Neural crest cell (in vitro differentiated cells): ENCODE measurements at places on chromosomes 3 and 15. TPM values are rescaled to one million over a fixed set of nuclear protein-coding genes. Genes with fewer than 3 reads are reported as not detected.

SLCO2A1 gene
- 0.07 and 0.33 TPM in 2 replicates for total RNA-seq

CHRNA5 gene
- 23.0 and 23.6 TPM in 2 replicates for total RNA-seq

NMB gene
- total RNA-seq, result 4.0 and 4.9 TPM in 2 replicates

DZIP1L gene
- 26.6 and 28.1 TPM in 2 replicates for total RNA-seq

ZBTB38 gene
- 27.9 and 28.1 TPM in 2 replicates for total RNA-seq

CXCR6 gene
- not detected in 2 replicates for total RNA-seq

TIMP4 gene
- total RNA-seq, result 0.75 and 1.1 TPM in 2 replicates

DAPK2 gene
- 8.5 and 8.8 TPM in 2 replicates for total RNA-seq

CFAP20DC gene
- 10.4 and 12.8 TPM in 2 replicates for total RNA-seq

GRM7 gene
- total RNA-seq, result 0.89 and 1.5 TPM in 2 replicates

SLC9A9 gene
- 0.56 and 1.6 TPM in 2 replicates for total RNA-seq

PRR20G gene
- total RNA-seq, result not detected in 2 replicates

GOLGA8J gene
- 0.32 and 0.54 TPM in 2 replicates for total RNA-seq

FBN1 gene
- 22.1 and 24.3 TPM in 2 replicates for total RNA-seq

CYP1A2 gene
- not detected in 2 replicates for total RNA-seq

CAMP gene
- not detected in 2 replicates for total RNA-seq

GRK7 gene
- total RNA-seq, result not detected in 2 replicates

ALDH1L1 gene
- 0.49 and 0.66 TPM in 2 replicates for total RNA-seq

RETNLB gene
- total RNA-seq, result not detected in 2 replicates

SEMA5B gene
- 48.8 and 57.3 TPM in 2 replicates for total RNA-seq

BFSP2 gene
- not detected in 2 replicates for total RNA-seq

ITPR1 gene
- 4.8 and 6.6 TPM in 2 replicates for total RNA-seq

GABRR3 gene
- not detected in 2 replicates for total RNA-seq

ALDH1A2 gene
- total RNA-seq, result 0.91 and 1.7 TPM in 2 replicates

SMCO1 gene
- not detected in 2 replicates for total RNA-seq

ATP8B4 gene
- 0.18 TPM in 1 of 2 replicates, not detected in the other for total RNA-seq

CALML4 gene
- total RNA-seq, result 11.9 and 14.8 TPM in 2 replicates

CCNDBP1 gene
- 29.5 and 31.4 TPM in 2 replicates for total RNA-seq
